ENCODE measurements at places on chromosomes 13 and 19.

DNA sequence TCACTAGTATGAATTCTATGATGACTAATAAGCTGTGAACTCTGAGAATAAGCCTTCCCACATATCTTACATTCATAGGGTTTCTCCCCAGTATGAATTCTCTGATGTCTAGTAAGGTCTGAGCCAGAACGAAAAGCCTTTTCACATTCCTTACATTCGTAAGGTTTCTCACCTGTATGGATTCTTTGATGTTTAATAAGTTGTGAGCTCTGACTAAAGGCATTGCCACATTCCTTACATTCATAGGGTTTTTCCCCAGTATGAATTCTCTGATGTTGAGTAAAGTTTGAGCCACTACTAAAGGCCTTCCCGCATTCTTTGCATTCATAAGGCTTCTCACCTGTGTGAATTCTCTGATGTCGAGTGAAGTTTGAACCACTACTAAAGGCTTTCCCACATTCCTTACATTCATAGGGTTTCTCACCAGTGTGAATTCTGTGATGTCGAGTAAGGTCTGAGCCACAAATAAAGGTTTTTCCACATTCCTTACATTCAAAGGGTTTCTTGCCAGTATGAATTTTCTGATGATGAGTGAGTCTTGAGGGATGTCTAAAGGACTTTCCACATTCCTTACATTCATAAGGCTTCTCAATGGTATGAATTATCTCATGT lies 30.7 kb upstream of the ZFP82 start:
- DNase-seq = no peak

DNA sequence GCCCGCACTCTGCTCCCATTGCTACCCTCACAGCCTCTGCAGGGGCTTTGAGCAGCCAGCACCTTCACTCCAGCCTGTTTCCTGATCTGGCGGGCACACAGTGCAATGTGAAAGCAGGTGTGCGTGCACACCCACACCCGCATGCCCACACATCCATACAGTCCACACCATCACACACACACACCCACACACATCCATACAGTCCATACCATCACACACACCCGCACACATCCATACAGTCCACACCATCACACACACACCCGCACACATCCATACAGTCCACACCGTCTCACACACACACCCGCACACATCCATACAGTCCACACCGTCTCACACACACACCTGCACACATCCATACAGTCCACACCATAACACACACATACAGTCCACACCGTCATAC lies 28.0 kb downstream of the PIAS4 start:
- no peak for DNase-seq

- no peak for DNase-seq
These were observed 388.0 kb downstream of the LMO7 start for GRCh38 chr13:76024151-76024550.

DNA sequence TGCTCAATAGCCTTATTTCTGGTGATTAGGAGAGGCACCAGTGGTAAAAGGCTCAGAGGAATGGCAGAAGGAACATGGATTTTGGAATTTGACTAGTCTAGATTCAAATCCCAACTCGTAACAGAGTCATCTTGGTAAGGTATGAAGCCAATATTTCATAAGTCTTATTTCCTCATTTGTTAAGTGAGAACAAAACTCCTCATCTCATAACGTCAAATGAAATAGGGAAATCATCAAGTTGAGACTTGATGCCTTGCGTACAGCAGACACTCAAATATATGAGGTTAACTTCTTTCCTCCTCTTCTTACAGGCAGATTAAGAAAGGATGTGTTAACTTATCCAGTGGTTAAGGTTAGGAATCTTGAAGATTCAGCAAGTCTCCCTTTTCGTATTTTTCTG lies 189.2 kb downstream of the DLEU7 start:
- no peak for DNase-seq

DNA sequence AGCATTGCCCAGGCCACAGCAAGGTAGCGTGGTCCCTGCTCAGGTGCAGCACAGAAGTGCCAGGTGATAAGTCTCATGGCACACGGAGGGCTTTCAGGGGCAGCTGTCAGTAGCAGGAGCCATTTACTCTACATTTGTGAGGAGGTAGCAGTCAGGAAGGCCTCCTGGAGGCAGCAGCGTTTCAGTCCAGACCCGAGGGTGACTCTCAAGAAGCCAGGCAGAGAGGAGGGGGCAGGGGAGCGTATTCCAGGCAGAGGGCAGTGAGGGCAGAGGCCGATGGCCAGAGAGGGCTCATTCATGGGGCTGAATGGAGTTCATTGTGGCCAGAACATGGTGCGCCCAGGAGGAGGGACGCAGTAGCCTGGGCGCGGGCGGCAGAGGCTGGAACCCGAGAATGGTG lies 8.9 kb downstream of the PIAS4 start:
- no peak for DNase-seq

DNA sequence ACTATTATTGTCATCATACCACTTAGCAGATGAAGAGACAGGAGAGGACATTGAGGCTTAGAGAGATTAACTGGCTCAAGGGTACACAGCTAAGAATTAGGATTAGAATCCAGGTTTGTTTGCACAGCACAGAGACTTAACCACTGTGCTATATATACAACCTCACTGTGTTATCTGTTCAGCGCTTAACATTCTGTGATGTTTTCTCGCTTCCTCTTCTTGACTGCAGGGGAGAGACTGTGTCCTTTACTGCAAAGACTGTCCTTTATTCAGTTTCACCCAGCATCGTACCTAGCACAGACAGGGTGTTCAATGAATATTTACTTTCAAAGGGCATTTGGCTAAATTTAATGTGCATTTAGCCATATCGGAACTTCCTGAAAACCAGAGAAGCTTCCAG lies 54.9 kb upstream of the PCDH8 start:
- no peak for DNase-seq

- no peak for DNase-seq
These were observed 1366.6 kb upstream of the MIR17HG start for GRCh38 chr13:89980896-89981295.

- no peak for DNase-seq
These were observed 24.7 kb downstream of the CHAMP1 start for GRCh38 chr13:114338959-114339358.

GRCh38 chr13:41621716-41622431 lies 164.5 kb downstream of the RGCC start:
- DNase-seq = no peak

- DNase-seq = no peak
These were observed 543.7 kb downstream of the EFNB2 start for GRCh38 chr13:105991622-105992277.

- DNase-seq = no peak
These were observed 153.9 kb downstream of the TEX29 start for GRCh38 chr13:111474136-111475002.

- no peak for DNase-seq
These were observed 1.8 kb downstream of the TMEM91 start for GRCh38 chr19:41377977-41378709.

GRCh38 chr13:112062072-112062567 lies 4.8 kb upstream of the SOX1 start:
- DNase-seq = no peak

GRCh38 chr19:32349724-32350470 lies 4.5 kb downstream of the ZNF507 start:
- no peak for DNase-seq

DNA sequence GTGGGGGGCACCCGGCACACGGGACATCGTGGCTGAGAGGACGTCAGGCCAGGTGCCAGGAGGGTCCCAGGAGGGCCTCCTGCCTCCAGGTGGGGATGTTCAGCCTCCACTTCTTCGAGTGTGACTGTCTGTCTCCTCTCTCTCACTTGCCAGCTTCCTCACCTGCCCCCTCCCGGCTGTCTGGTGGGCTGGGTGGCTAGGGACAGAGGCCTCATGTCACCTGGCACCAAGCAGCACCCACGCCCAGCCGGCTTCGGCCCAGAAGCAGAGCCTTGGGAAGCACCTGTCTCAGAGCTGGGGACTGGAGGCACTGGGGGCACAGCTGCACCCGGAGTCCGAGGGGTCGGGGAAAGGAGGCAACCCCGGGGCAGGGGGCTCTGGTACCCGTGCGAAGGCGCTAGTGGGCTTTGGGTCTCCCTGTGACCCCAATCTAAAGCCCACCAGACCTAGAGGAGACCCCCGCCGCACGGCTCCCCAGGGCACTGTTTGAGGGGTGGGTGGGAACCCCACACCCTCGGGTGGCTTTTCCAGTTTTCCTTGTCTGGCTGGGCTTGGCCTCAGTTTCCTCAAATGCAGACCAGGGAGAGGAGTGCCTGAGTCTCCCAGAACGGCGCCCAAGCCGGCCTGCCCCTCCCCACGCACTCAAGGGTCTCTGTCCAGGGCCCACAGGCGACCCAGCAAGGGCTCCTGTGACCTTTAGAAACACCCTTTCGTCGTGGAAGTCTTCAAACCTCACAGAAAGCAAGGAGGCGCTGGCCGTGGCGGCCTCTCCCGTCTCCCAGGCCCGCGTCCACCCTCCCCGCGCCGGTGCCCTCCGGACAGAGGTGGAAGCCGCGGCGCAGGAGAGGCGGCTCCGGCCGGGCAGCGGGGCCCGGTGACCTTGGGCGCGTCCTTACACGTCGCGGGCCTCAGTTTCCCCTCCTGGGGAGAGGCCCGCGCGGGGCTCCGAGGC lies 664 bp upstream of the HCN2 start:
- no peak for DNase-seq

- no peak for DNase-seq
These were observed 185.3 kb downstream of the EFNB2 start for GRCh38 chr13:106350208-106350607.

DNA sequence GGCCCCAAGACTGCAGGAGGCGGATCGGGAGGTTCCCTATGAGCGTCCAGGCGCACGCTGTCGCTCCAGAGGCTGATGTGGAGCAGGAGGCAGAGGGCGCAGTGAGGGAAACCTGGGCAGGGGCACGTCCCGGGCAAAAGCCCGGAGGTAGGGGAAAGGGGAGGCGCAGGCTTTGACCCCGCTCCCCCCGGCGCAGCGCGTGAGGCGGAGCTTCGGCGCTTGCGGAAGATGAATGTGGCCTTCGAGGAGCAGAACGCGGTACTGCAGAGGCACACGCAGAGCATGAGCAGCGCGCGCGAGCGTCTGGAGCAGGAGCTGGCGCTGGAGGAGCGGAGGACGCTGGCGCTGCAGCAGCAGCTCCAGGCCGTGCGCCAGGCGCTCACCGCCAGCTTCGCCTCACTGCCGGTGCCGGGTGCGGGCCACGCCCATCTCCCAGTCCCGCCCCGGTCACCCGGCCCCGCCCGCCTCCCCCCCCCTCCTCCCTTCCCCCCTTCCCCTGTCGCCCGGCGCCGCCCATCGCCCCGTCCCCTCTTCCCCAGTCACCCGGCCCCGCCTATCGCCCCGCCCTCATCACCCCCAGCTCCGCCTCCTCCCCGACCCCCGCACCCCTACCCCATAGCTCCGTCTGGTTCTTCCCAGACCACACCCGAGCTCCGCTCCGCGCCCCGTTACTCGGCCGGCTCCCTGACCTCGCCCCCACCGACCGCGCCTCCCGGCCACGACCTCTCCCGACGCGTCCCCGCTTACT lies 4.1 kb downstream of the HMG20B start:
- DNase-seq = peak; percentile 85

All from left forelimb (tissue), 1 donor.